ENCODE measurements at places on chromosomes 12 and 14. TPM values are rescaled to one million over a fixed set of nuclear protein-coding genes. Genes with fewer than 3 reads are reported as not detected.

- H3K36me3 ChIP-seq = no peaks in the 10 kb centered on the region
- no peaks in the 10 kb centered on the region for H3K27me3 ChIP-seq
- peak; percentile 89 for DNase-seq
- peaks cover 8% of the 10 kb centered on the region for H3K4me1 ChIP-seq
- H3K4me3 ChIP-seq = peak overlapping the region; percentile 44
Observed at GRCh38 chr12:116533343-116534251, 25.6 kb upstream of the MAP1LC3B2 start.

GRCh38 chr14:67704484-67705089 is 2.9 kb downstream of the RDH12 start:
- H3K4me3 ChIP-seq = no peak overlapping the region
- H3K27ac ChIP-seq = no peak overlapping the region
- peak; percentile 40 for DNase-seq

- DNase-seq = no peak
- no peak overlapping the region for H3K27ac ChIP-seq
- no peak overlapping the region for H3K4me3 ChIP-seq
- H3K27me3 ChIP-seq = no peaks in the 10 kb centered on the region
- no peaks in the 10 kb centered on the region for H3K36me3 ChIP-seq
- no peaks in the 10 kb centered on the region for H3K4me1 ChIP-seq
Observed at GRCh38 chr14:42378880-42379279, 772.2 kb downstream of the LRFN5 start.

DNA sequence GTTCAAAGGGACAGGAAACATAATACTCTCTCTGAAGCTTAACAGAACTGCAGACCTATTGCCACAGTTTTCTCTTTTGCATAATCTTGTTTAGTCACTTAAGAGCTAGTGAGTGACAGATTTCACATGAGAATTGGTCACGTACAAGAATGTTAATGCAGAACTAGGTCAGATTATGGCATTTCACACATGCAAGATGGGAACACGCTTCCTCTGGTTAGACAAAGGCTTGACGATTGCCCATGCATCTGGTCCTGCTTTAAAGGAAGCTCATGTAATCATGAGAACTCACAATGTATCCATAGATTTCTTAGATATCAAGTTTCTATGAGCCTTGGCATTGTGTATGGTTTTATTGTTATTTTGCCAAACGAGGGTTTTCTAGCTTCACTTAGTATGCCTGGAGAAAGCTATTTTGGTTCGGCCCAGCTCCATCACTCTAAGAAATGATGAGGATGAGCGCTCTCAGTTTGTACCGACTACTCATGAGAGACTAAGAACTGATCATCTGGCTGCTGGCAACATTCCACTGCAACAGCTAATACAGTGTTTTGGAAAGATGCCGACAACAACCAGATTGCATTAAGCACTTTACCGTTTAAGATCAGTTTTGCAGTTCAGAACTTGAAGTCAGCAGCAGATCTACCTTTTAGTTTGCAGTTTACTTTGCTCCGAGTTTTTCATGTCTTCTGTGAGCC is 380.0 kb downstream of the DIO2 start:
- H3K4me1 ChIP-seq = no peaks in the 10 kb centered on the region
- no peak overlapping the region for H3K27ac ChIP-seq
- H3K36me3 ChIP-seq = no peaks in the 10 kb centered on the region
- H3K4me3 ChIP-seq = no peak overlapping the region
- H3K27me3 ChIP-seq = no peaks in the 10 kb centered on the region

GRCh38 chr12:32508626-32509025 is 109.3 kb downstream of the FGD4 start:
- no peaks in the 10 kb centered on the region for H3K36me3 ChIP-seq
- no peak for DNase-seq
- no peak overlapping the region for H3K4me3 ChIP-seq

GRCh38 chr12:13940335-13940865 is 41.0 kb downstream of the GRIN2B start:
- no peaks in the 10 kb centered on the region for H3K36me3 ChIP-seq
- H3K4me3 ChIP-seq = no peak overlapping the region
- no peaks in the 10 kb centered on the region for H3K27me3 ChIP-seq

DNA sequence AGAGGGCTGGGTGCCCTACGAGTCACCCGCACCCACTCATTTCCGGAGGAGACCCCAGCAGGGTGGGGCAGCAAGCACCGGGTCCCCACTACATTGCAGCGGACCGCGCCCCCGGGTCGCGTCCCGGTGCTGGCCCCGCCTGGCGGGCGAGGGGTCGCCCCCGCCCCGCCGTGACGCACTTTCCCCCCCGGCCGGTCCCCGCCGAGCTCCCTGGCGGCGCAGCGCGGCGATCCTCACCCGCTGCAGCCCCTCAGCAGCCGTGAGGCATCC is 106.1 kb downstream of the PRICKLE1 start:
- no peaks in the 10 kb centered on the region for H3K36me3 ChIP-seq
- H3K4me3 ChIP-seq = peak overlapping the region; percentile 73
- no peaks in the 10 kb centered on the region for H3K27me3 ChIP-seq

- DNase-seq = no peak
- H3K27ac ChIP-seq = no peak overlapping the region
- no peak overlapping the region for H3K4me3 ChIP-seq
- no peaks in the 10 kb centered on the region for H3K36me3 ChIP-seq
- H3K27me3 ChIP-seq = no peaks in the 10 kb centered on the region
Observed at GRCh38 chr12:115259968-115260747, 576.2 kb upstream of the TBX3 start.

DNA sequence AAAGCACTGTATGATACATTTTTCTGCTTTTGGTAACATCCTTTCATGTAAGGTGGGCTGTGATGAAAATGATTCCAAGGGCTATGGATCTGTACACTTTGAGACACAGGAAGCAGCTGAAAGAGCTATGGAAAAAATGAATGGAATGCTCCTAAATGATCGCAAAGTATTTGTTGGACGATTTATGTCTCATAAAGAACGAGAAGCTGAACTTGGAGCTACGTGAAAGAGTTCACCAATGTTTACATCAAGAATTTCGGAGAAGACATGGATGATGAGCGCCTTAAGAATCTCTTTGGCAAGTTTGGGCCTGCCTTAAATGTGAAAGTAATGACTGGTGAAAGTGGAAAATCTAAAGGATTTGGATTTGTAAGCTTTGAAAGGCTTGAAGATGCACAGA is 22.1 kb upstream of the SRGAP1 start:
- no peak overlapping the region for H3K27ac ChIP-seq
- no peaks in the 10 kb centered on the region for H3K4me1 ChIP-seq
- no peaks in the 10 kb centered on the region for H3K36me3 ChIP-seq
- no peaks in the 10 kb centered on the region for H3K27me3 ChIP-seq
- DNase-seq = no peak
- no peak overlapping the region for H3K4me3 ChIP-seq

DNA sequence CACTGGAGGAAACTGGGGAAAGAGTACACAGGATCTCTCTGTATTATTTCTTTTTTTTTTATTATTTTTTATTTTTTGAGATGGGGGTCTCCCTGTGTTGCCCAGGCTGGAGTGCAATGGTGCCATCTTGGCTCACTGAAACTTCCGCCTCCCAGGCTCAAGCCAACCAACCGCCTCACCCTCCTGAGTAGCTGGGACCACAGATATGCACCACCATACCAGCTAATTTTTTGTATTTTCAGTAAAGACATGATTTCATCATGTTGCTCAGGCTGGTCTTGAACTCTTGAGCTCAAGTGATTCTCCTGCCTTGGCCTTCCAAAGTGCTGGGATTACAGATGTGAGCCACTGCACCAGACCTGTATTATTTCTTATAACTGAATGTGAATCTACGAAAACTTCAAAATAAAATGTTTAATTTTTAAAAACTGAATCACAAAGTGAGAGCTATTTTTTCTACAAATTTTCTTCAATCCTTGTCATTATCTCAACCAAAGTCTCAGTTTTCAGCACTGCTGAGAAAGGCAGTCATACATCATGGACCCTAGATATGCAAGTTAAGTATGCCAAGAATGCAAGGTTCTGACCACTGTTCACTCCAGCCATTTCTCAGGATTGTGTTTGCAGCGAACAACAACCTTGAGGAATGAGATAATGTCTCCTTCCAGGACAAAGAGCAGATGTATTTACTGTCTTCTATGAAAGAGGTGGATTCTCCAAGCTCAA is 2.4 kb downstream of the EAPP start:
- DNase-seq = no peak
- no peak overlapping the region for H3K4me3 ChIP-seq
- H3K27me3 ChIP-seq = no peaks in the 10 kb centered on the region
- peak overlapping the region; percentile 90 for H3K27ac ChIP-seq
- H3K36me3 ChIP-seq = no peaks in the 10 kb centered on the region

GRCh38 chr12:46831335-46832129 is 5.7 kb upstream of the SLC38A4 start:
- no peak overlapping the region for H3K27ac ChIP-seq
- H3K4me3 ChIP-seq = peak overlapping the region; percentile 11
- H3K4me1 ChIP-seq = no peaks in the 10 kb centered on the region
- H3K36me3 ChIP-seq = no peaks in the 10 kb centered on the region
- DNase-seq = no peak

DNA sequence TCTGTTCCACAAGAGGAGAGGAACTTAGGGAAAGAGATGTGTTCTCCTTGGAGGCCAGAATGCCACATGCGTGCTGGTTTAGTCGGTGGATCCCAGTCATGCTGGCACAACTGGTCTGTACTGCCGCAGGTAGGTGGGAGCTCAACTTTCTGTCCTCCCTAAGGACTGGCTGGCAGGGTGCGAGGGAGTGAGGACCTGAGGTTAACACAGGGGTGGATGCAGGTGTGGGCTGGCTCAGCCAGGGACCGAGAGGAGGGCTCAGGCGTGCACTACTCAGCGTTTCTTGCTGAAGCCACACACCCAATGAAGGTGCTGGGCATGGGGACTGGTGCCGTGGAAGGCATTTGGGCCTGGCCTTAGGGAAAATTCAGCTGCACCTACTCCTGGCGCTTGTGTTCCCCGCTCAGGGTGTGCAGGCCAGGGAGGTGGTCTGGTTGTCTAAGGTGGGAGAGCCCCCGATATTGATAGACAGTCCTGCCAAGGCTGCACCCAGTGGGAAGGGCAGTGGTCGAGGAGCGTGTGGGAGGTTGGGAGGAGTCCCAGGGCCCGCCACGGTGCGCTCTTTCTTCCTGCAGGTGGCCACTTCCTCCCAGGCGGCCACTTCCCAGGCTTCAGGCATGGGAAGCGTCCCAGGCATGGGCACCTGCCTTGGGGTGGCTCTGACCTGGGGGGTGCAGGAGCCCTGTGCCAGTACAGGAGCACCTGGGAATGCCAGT is 138.4 kb downstream of the ADGRD1 start:
- DNase-seq = no peak
- H3K4me1 ChIP-seq = no peaks in the 10 kb centered on the region
- H3K4me3 ChIP-seq = no peak overlapping the region

- H3K4me1 ChIP-seq = peaks cover 6% of the 10 kb centered on the region
- H3K27me3 ChIP-seq = peaks cover 32% of the 10 kb centered on the region
- peak; percentile 54 for DNase-seq
- H3K36me3 ChIP-seq = no peaks in the 10 kb centered on the region
Observed at GRCh38 chr14:69484444-69485314, at the start of gene PLEKHD1. TSS of gene PLEKHD1 (plus strand) at chr14:69484728. CDS start at chr14:69484966, 238 bp downstream.

DNA sequence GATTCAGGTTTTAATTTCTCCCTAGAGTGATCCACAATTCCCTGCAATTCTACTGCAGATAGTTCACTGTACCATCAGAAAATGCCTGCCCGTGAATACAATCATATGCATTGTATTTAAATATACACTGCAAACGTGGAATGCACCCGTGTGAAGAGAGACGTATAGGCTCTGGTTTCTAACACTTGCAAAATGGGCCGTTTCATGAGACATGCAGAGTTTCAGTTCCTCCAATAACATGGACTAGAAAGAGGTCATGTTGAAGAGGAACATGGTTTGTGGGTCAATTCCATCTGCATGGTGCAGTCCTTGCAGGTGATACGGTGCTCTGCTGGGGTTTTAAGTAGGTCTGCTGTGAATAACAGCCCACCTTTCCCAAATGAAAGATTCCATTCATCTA is 373.3 kb downstream of the TMEM132D start:
- H3K27ac ChIP-seq = no peak overlapping the region
- DNase-seq = no peak
- no peak overlapping the region for H3K4me3 ChIP-seq
- H3K4me1 ChIP-seq = no peaks in the 10 kb centered on the region
- H3K36me3 ChIP-seq = no peaks in the 10 kb centered on the region

DNA sequence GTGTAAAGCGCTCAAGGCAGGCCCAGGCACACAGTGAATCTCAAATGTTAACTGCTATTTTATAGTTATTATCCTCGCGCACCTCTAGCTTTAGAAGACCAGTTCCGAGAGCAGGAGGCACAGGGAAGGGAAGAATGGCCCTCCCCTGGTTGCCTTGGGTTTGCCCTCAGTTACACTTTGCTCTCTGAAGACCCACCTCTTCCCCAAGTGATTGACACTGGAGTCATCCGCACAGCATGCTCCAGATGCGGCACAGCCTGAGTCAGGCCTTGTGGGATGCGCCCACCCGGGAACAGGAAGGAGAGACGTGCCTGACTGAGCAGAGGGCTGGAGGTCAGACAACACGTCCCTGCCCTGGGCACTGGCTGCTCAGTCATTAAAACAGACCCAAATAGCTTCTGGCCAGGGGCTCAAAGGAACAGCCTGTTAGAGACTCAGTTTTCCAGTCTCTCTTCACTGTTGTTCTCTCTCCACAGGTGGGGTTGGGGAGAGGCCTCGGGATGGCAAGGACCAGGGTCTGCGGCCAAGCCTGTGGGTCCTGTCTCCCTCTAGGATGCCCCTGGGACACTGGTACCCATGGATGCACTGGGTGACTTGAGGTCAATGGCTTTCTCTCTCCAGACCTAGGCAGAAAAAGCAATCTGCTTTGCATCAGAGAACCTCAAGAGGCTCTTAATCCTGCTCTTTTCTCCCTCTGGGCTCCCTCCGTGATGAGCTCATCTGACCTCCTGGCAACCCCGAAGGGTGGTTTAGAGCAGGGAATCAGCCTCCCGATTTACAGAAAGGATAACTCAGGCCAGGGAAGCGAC is 13.6 kb upstream of the MLXIP start:
- no peak overlapping the region for H3K4me3 ChIP-seq
- peak overlapping the region; percentile 69 for H3K27ac ChIP-seq
- no peaks in the 10 kb centered on the region for H3K27me3 ChIP-seq
- H3K4me1 ChIP-seq = peaks cover 9% of the 10 kb centered on the region
- DNase-seq = peak; percentile 54

GRCh38 chr12:6850796-6851152 is 312 bp downstream of the CDCA3 start:
- peaks cover 13% of the 10 kb centered on the region for H3K4me1 ChIP-seq
- no peaks in the 10 kb centered on the region for H3K36me3 ChIP-seq
- H3K27me3 ChIP-seq = no peaks in the 10 kb centered on the region
- peak overlapping the region; percentile 65 for H3K4me3 ChIP-seq
- DNase-seq = no peak

- H3K27ac ChIP-seq = no peak overlapping the region
- H3K4me1 ChIP-seq = no peaks in the 10 kb centered on the region
- no peak for DNase-seq
- H3K27me3 ChIP-seq = no peaks in the 10 kb centered on the region
- H3K4me3 ChIP-seq = no peak overlapping the region
Observed at GRCh38 chr12:24778486-24779304, 170.2 kb downstream of the BCAT1 start.

The TTC9 gene
- 0.82 TPM for total RNA-seq

The PUS7L gene
- 12.9 TPM for total RNA-seq

The TSPAN9 gene
- 4.7 TPM for total RNA-seq

The CFAP73 gene
- total RNA-seq = not detected

The MYF5 gene
- not detected for total RNA-seq

The WSCD2 gene
- total RNA-seq = 0.74 TPM

The P2RX2 gene
- total RNA-seq = not detected

The CLEC4C gene
- total RNA-seq = not detected

Data from colonic mucosa (tissue), 4 donors.